ENCODE measurements at places on chromosomes 1 and 21. TPM values are rescaled to one million over a fixed set of nuclear protein-coding genes. Genes with fewer than 3 reads are reported as not detected.

- no peak for DNase-seq
These were observed 38.7 kb downstream of the TTC13 start for GRCh38 chr1:230939806-230940489.

- DNase-seq: peak; percentile 28
These were observed at the start of gene MCOLN2 for GRCh38 chr1:84996846-84997666. TSS of gene MCOLN2 (minus strand) at chr1:84997113. CDS start at chr1:84996872, 241 bp downstream.

DNA sequence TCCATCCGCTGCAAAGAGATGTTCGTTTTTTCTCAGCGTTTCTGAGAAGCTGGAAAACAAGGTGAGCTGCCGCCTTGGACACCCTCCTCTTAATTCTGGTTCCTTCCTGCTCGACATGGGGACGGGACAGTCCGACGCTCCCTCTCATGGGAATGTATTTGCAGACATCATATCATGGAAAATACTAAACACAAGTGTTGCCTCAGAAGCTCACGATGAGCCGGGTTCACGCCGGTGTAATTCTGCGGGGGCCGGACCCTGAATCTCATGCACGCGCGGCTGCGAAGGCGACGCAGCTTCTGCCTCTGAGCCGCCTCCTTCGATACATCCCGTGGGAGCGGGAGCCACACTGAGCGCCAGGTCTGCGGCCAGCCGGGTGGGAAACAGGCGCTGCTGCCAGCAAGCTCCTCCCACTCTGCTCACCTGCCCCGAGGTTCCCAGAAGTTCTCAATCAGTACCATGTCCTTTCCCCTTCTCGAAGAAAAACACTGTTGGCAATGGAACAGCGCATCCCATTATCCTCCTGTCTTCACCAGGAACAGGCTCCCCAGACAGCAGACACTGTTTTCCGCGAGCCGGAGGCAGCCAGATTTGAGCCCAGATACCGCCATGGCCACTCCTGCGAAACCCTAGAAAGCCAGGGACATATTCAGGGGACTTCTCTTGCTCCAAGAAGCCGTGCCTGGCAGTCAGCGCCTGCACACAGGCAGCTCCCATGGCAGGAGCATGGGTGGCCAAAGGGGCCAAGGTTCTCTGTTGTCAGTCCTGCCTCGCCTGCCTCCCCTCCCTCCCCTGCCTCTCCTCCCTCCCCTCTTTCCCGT is 98.0 kb downstream of the WDR4 start:
- DNase-seq: peak; percentile 85

GRCh38 chr1:116944613-116945012 is 34.9 kb downstream of the PTGFRN start:
- DNase-seq: peak; percentile 80

DNA sequence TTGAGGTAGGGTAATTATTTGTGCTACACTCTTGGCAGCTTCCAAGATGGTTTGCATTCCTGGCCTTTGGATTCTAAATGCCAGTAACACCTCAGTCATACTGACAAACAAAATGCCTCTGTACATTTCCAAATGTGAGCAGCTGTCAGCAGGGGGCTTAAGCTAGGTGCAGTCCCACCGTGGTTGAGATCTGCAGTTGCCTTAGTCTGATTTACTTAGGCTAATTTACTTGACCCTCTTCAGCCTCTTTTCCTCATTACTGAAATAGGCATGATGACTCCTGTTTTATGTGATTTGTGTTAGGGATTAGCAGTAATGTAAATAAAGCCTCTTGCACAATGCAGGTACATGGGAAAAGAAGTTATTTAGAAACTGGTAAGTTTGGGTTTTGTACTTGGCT is 13.5 kb upstream of the SPATA1 start:
- DNase-seq: no peak

DNA sequence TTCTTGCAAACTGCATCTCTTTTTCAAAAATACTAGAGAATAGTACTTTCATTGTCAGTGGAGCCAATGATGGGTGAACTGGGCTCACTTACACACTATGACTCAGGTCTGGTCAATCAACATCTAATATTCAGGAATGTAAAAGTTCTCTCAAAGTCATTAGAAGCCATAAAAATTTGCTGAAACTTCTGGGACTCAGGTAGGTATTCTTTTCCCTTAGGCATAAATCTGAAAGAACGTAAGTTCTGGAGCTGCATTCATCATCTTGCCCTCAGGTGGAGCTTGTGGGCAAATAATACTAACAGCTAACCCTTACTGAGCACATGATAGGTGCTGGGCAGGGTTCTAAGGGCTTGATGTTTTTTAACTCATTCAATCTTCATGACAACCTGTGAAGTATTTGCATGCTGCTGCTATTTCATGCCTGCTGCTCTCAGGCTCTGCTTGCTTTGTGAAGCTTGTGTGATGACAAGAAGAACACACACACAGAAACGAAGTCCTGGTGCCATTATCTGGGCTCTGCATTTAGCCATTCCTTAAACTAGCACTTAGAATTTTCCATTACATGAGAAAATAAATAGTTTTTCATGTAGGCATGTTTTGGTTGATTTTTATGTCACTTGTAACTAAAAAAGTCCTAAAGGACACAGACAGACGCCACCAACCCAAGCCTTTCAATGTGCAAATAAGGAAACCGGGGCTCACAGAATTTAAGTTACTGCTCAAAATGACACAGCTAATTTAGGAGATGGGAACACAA is 394.2 kb upstream of the LYPLAL1 start:
- DNase-seq: no peak

GRCh38 chr21:45452696-45453307 is 47.8 kb downstream of the COL18A1 start:
- no peak for DNase-seq

GRCh38 chr1:111483166-111483565 is 9.4 kb downstream of the C1orf162 start:
- no peak for DNase-seq

GRCh38 chr21:46050668-46051378 is 47.1 kb upstream of the COL6A2 start:
- DNase-seq: peak; percentile 81

DNA sequence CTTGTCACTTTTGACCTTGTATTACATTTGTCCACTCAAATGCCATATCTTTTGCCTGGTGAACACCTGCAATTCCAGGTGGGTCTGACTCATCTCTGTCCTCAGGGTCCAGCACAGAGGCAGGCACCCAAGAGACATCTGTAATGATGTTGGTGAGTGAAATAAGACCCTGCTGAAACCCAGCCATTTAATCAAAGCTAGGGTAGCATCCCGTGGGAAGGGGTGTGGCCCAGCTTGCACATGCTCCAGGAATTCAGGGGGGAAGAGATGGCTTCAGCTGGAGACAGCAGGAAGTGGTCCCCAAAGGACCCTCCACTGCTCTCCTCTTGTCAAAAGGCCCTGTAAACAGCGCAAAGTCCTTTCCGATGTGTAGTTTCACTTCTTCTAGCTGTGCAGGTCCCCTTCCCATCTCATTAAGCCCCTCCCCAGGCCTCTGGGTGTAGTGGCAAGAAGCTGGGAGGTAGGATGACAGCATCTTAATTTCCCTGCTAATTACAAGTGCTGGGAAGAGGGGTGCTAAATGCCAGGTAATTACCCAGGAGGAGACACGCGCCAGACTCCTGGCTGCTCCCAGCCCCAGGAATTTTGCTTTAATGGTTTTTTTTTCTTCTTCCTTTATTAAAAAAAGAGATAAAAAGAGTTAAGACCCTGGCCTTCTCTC is 54.4 kb upstream of the TRABD2B start:
- DNase-seq: no peak

GRCh38 chr21:42216726-42217572 is 2.0 kb upstream of the ABCG1 start:
- no peak for DNase-seq

GRCh38 chr21:40080385-40080784 is 213.1 kb downstream of the PCP4 start:
- DNase-seq: no peak

DNA sequence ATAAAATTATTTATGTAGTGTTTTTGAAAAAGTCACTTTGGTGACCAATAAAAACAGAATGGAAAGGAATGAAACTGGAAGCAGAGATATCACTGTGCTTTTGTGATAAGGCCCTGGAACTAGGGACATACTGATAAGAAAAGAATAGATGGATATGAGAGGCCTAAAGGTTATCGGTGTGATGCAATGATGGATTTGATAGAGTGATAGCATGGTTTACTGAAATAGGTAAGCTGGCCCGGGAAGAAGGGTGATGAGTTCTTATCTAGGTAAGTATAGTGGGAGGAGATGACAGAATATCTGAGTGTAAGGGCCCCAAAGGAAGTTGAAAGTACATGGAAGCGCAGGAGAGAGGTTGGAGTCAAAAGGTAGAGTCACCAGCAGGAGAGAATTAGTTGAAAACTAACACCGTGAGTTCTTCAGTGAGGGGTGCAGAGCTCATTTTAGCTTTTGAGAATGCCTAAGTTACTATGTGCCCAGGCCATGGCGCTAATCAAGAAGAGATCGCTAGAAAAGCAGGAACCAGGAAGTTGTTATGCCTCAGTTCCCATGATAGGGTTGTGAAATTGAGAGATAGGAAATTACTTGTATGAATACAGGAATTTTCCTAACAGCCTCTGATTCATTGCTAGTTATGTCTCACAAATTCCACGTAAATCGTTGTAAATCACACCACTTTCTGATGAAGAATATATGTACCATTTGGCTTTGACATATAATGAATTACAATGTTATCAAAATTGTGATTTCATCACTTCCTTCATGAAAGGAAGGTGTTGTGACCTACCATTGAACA is 115.3 kb downstream of the PLA2G4A start:
- no peak for DNase-seq

- no peak for DNase-seq
These were observed 10.3 kb upstream of the C1orf198 start for GRCh38 chr1:230878591-230878990.

GRCh38 chr1:234309243-234309597 is 64.0 kb upstream of the COA6 start:
- DNase-seq: no peak

GRCh38 chr1:154398141-154398540 is 7.0 kb upstream of the IL6R start:
- DNase-seq: no peak

- DNase-seq: peak; percentile 69
These were observed at the start of gene HLCS for GRCh38 chr21:36966066-36966820. TSS of gene HLCS (minus strand) at chr21:36966669. CDS start at chr21:36966638, 31 bp downstream.

DNA sequence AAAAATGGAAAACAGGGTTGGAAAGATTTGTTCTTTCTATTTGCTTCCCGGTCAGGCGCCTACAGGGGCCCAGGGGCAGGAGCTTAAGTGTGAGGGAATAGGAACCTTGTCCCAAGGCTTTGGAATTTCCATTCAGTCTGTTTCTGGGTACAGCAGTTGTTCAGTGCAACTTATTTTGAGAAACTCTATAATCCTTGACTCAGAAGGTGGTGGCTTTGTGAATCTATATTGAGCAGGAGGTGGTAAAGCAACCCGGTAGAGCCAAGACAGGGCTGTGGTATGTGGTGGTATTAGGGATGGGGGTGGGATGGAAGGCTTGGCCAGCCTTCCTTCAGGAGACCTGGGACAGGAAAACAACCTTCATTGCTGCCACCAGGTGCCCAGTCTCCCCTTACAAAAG is 20.0 kb downstream of the GJA5 start:
- no peak for DNase-seq

DNA sequence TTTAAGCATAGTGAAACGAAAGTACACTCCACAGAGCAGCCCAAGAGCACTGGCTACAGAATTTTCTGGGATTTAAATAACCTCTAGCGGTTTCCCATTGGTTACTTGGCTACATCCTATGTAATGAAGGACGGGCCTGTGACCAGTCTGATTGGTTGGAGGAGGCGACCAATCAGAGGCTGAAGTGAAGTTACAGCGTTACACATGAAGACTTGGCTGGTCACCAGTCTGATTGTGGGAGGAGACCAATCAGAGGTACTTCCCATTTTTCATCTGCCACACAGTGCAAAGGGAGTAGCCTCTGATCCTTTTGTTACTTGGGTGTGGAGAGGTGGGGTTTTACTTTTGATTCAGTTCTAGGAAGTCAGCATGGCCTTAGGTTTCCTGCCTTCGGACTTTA is 142.7 kb upstream of the SERTAD4 start:
- DNase-seq: no peak

- no peak for DNase-seq
These were observed 15.6 kb downstream of the NKAIN1 start for GRCh38 chr1:31224068-31224467.

DNA sequence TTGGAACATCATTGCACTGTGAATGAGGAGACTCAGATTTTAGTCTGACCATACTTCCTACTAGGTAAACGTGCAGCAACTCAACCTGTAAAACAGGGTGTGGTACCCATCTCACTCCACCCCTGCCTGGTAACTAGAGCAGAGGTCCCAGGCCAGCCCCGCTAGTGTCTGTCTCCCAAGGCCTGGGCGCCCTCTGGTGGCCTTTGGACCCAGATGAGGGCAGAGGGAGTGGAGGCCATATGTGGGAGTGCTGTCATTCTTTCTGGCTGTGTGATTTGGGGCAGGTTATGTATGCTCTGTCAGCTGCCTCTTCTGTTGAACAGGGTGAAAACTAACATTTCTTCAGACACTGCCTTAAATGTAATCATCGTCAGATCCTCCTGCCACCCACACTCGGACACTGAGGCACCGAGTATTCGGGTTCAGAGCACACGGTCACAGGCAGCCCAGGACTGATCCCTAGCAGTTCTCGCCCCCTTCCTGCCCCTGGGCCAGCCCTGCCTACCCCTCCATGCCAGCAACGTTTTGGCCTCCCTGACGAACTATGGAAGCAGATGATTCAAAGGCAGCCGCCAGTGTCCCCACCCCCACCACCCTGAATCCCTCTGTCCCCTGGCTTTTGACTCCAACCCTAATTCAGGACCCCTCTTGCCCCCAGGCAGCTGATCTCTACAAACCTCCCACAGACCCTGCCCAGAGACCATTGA is 76.0 kb downstream of the CD247 start:
- no peak for DNase-seq

- no peak for DNase-seq
These were observed 50.7 kb upstream of the GPR157 start for GRCh38 chr1:9179463-9180110.

Gene DUSP23
- total RNA-seq: 59.1 TPM

Gene MATN1
- total RNA-seq: not detected

Gene CRP
- 0.69 TPM for total RNA-seq

Gene FLG
- total RNA-seq: not detected

Gene PYHIN1
- 2.1 TPM for total RNA-seq

Gene EDARADD
- not detected for total RNA-seq

Gene FCRL4
- not detected for total RNA-seq

Gene IARS2
- 66.7 TPM for total RNA-seq

All from upper lobe of left lung (tissue), 6 donors.